HEK293T (cell line): ENCODE measurements at places on chromosomes 7 and 10.

GRCh38 chr7:38060116-38060515 is 117.9 kb upstream of the STARD3NL start:
- no peak for DNase-seq

DNA sequence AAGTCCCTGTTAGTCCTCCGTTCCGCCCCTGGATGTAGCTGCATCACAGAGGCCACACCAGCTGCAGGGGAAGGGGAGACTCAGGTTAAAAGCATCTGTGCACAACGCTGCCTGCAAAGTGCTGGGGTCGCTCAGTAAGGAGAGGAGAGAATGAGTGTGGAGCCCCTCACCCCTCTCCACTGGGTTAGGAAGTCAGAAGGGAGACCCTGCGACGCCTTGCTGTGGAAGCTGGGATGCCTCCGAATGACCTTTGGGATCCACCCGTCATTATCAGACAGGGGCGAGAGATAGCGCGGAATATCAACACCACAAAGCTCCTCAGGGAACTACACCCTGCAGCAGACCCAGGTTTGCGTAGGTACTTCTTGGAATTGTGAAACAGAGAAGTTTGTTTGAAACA is 167.7 kb upstream of the SHH start:
- DNase-seq: no peak

DNA sequence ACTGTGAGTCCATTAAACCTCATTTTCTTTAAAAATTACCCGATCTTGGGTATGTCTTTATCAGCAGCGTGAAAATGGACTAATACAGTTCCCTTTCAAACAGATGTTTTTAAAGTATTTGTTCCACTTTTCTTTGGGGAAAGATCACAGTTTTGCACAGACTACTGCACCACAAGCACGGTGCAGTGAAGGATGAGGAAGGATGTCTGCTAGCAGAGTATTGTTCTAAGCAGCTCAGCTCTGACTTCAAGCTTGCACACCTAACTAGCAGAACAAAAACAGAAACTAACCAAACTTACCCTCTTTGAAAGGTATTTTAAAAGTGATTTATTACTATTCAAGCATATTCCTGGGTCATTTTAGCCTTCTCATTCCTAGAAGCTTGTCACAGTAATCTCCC is 20.0 kb downstream of the THNSL1 start:
- no peak for DNase-seq

DNA sequence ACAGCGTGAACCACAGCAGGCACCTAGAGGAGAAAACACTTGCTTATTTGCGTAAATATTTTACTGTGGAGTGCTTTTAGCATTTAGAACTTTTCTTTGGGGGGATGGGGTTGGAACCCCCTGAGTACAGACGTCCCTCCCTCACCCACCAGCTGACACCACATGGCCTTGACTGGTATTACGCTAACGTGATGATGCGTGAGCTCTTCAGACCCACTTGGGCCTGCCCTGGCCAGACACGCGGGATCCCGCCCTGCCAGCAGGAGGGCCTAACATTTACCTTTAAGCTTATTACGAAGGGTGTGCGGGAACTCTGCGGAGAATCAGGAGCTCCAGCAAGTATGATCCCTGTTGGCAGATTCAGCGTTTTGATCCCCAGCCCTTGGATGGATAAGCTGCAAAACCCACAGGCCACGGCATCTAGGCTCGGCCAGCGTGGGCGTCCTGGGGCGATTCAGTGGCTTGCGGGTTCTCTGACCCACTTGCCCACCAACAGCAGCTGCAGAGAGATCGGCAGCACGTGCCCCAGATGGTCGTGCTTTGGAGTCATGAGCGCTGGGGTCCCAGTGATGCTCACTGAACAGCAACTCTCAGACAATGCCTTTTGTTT is 545.5 kb upstream of the FOXK1 start:
- peak; percentile 42 for DNase-seq

DNA sequence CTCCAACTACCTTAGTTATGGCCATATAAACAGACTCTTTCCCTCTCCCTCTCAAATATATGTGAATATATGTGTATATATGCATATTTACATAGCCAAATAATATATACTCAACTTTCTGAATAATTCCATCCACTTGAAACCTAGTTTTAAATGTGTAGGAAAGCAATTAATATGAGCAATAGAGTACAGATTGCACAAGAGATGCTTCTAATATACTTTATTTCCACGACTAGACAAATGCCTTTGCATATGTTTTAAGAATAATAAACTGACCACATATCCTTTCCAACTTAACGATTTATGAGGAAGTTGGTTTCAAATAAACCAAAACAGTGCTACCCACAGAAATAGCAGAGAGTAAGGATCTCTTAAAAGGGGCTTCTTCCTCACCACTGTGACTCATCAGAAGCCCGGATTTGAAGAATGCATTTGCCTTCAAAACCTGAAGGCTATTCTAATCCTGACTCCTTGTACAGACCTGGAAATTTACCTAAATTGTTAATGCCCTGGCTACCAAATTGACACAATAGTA is 266.3 kb downstream of the AHR start:
- DNase-seq: no peak

- no peak for DNase-seq
These were observed 307.9 kb downstream of the WDR11 start for GRCh38 chr10:121158988-121159579.

GRCh38 chr7:2554661-2555111 is 638 bp downstream of the BRAT1 start:
- DNase-seq: no peak

GRCh38 chr7:83484266-83484665 is 164.7 kb downstream of the SEMA3E start:
- no peak for DNase-seq

DNA sequence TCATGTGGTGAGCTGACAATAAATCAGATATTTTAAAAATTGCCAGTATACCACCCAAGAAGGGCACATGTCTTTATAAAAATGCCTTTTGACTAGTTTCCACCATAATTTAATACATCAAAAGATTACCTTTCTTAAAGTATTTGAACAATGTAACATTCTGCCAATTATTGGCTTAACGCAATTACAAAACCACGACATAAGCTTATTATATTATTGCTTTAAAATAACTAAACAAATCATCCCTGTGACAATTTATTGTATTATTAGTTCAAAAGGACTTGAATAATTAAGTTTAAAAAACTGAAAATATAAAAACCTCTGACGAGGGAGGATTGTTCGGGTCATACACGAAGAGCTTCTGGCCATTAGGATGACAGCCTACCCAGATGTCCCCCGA is 9.6 kb upstream of the PON3 start:
- DNase-seq: no peak

- no peak for DNase-seq
These were observed 178.5 kb downstream of the MACC1 start for GRCh38 chr7:20038676-20039075.

- DNase-seq: no peak
These were observed 15.7 kb downstream of the RBM33 start for GRCh38 chr7:155660059-155660757.

DNA sequence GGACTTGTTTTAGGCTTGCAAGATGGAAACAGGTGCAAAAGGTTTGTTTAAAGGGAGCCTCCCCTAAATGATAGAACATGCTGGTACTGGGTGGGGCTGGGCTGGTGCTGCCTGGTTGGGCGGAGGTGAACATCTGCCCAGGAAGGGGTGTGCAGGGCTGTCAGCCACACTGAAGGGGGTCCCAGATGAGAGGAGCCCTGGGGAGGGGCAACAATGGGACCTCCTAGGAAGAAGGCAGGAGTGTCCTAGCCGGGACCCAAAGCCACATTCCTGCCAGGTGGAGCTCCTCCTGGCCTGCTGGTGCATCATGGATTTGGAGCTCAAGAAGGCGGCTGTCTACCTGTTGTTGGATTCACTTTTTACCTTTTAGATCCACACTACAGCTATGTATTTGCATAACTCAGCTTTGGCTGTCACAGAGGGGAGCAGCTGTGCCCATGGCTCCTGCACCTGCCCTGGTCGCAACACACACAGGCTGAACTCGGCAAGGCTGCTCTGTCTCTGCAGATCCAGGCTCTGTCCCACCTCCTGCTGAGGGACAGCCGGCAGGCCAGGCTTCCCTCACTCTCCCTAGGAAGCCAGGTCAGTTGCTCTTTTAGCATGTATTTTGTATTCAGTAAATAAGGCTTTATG is 59.9 kb downstream of the ADARB2 start:
- DNase-seq: no peak

DNA sequence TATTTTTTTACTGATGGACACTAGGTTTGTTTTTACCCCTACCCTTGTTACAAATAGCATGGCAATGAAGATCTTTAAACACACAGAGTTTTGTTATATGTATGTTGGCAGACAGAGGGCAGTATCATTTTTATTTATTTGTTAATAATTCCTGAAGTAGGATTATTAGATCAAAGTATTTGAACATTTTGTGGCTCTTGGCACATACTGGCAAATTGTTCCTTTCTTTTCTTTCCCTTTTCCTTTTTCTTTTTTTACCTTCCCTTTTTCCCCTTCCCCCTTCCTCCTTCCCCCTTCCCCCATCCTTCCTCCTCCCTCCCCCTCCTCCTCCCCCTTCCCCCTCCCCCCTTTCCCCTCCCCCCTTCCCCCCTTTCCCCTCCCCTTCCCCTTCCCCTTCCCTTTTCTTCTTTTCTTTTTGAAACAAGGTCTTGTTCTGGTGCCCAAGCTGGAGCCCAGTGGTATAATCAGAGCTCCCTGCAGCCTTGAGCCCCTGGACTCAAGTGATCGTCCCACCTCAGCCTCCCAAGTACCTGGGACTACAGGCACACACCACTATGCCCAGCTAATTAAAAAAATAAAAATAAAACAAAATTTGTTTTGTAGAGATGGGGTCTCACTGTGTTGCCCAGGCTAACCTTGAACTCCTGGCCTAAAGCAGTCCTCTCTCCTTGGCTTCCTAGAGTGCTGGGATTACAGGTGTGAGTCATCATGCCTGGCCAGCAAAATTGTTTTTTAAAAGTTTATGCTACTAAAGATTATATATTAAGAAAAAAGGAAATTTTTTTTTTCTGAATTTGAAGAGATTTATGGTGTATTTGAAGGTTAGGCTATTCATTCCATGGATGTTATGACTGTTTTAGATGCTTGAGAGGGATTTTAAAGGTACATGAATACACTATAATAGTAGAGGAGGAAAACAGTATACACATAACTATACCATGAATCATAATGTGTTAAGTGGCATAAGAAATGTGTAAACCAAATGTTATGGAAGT is 39.3 kb downstream of the SEPTIN7 start:
- no peak for DNase-seq

DNA sequence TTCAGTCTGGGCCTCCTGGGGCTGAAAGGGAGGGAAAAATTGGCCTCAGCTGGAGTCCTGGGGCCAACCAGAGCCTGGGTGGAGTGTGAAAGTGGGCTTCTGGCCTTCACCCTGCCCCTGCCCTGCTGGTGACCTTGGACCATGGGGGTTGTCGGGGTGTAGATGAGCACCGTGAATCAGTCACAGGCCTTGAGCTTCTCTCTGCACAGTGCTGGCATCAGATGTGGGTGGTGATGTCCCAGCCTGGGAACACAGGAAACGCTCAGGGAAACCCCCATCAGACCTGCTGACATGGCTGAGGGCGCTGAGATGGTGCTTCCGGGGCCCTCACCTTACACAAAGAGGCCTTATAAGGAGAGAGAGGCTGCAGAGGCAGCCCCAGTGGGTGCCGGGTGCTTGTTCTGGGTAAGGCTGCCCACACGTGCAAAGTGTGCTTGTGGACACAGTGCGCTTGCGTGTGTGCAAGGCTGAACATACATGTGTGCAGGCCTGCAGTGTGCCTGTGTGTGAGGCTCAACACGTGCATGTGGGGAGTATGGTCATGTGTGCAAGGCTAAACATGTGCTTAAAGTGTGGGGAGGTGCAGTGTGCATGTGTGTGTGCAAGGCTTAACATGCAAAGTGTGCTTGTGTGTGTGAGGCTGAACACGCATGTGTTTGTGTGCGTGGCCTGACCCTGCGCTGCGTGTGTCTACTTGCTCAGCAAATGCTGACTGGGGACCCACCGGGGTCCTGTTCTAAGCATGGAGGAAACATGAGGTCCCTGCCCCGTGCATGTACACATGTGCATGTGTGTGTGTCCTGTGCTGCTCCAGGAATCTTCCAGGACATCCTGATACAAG is 6.5 kb downstream of the ARPC1B start:
- no peak for DNase-seq

GRCh38 chr7:48962821-48963505 is 38.6 kb downstream of the CDC14C start:
- DNase-seq: no peak
